Activated naive CD4-positive, alpha-beta T cell treated with anti-CD3 and anti-CD28 coated beads for 36 hours (primary cell): ENCODE measurements at places on chromosomes 3 and 15. TPM values are rescaled to one million over a fixed set of nuclear protein-coding genes. Genes with fewer than 3 reads are reported as not detected.

DNA sequence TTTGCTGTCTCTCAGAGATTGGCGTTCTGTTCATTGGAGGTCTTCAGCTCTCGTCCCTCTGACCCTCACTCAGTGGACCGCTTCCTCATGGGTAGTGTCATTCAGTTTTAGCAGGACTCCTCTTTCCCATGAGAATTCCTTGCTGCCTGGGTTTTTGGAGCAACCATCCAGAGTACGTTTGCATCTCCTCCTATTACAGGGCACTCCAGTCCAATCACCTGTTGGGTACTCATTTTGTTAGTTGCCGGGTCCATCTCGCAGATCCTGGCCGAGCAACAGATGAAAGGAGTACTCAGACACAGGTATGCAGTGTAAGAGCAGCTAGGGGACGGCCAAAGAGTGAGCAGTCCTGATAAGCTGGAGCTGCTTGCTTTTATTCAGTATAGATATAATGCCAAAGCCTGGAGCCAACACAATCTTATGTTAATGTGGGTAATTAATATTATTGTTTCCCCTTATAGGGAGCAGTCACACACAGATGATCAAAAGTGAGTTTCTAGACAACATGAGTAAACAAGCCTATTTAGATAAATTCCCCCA, 49.6 kb downstream of the ISG20 start:
- no peak for DNase-seq

- peak; percentile 69 for DNase-seq
These were observed 14.8 kb downstream of the MYL3 start for GRCh38 chr3:46848271-46849044.

DNA sequence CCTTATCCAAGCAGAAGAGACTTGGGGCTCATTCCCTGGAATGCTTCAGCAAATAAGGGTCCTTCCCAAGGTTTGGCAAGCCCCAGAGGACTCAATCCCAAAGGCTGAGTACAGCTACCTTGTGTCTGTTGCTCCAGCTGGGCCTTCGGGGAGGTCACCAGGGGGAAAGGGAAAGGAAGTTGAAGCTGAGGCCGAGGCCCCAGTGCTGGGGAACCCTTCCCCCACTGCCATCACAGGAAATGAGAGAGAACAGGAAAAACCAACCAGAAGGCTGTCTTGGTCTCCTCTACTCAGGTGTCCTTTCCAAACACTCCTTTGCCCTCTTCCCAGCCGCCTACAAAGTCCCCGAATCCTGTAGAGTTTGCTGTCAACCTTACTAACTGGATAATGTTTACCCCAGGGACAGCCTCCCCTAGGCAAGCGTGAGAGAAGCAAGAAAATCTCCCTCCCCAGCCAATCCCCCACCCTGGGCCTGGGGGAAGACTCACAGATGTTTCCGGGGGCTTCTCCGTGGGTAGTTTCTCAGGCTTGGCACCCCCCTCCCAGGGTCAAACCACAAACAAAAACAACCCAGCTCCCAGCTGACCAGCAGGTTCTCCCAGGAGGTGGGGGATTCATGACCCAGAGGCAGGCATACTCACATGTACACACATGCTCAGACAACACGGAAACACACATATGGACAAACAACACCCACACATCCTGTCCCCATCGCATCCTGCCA, 5.5 kb downstream of the CSRNP1 start:
- DNase-seq, result peak; percentile 78

The FBLN2 gene
- total RNA-seq, result not detected

The IQCF5 gene
- total RNA-seq, result not detected

GRCh38 chr3:182914341-182914740, 66.0 kb downstream of the DCUN1D1 start:
- no peak for DNase-seq

The PTH1R gene
- not detected for total RNA-seq

DNA sequence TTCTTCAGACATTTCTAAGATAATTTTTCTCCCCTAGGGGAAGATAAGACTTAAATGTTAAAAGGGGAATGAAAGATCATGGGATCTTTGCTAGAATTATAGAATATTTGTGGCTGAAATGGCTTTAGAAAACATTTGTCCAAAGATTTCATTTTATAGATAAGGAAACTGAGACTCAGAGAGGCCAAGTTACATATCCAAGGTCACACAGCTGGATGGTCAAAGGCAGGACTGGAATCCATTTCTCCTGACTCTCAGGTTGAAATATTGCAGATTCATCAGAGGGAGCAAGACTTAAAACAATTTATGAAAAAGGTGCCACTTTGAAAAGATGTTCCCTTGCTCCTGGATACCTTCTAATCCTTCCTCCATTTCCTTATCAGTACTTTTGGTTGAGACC, 19.5 kb upstream of the LEKR1 start:
- no peak for DNase-seq

The SUMF1 gene
- 5.0 TPM for total RNA-seq

- no peak for DNase-seq
These were observed 554 bp downstream of the CHST13 start for GRCh38 chr3:126524429-126524988.

GRCh38 chr15:85764649-85765277, 30.0 kb downstream of the KLHL25 start:
- DNase-seq, result no peak

- DNase-seq, result peak; percentile 11
These were observed 58.3 kb upstream of the ALDH1A3 start for GRCh38 chr15:100821327-100821726.

The C15orf62 gene
- 0.10 TPM for total RNA-seq

GRCh38 chr15:42121021-42121420, 26.7 kb upstream of the PLA2G4D start:
- DNase-seq, result no peak

GRCh38 chr3:48248095-48248850, 7.4 kb downstream of the ZNF589 start:
- no peak for DNase-seq

The ZNF501 gene
- 2.7 TPM for total RNA-seq

The EXD1 gene
- not detected for total RNA-seq

The HES1 gene
- 2.5 TPM for total RNA-seq

- DNase-seq, result peak; percentile 64
These were observed 13.6 kb downstream of the MRPS25 start for GRCh38 chr3:15051531-15051930.

- no peak for DNase-seq
These were observed 117.1 kb upstream of the TJP1 start for GRCh38 chr15:29939404-29939803.

The SKOR1 gene
- 0.15 TPM for total RNA-seq

The SLC49A4 gene
- total RNA-seq, result 1.4 TPM

The SEC61A1 gene
- total RNA-seq, result 119 TPM

The TMEM212 gene
- not detected for total RNA-seq

- DNase-seq, result no peak
These were observed 5.5 kb upstream of the NTRK3 start for GRCh38 chr15:88262064-88262463.

DNA sequence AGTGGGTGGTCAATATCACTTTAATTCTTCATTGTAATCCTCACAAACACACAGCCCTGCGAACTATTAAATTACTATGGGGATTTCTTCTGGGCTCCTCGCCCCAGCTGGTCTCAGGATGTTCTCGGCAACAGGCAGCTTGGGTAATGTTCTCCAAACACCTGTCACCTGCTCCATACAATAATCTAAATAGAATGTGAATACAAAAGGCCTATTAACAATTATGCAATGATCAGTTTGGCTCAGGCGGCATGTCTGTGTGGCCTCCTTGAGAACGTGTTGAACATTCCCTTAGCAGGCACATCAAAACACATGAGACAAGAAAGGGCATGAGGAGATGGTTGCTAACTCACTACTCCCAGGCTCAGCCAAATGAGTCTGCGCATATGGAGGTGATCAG, 158.6 kb upstream of the KBTBD8 start:
- DNase-seq, result no peak

- DNase-seq, result peak; percentile 36
These were observed 99.0 kb downstream of the TMCC1 start for GRCh38 chr3:129794311-129795185.

The MCF2L2 gene
- 1.0 TPM for total RNA-seq

- no peak for DNase-seq
These were observed 16.6 kb downstream of the MASP1 start for GRCh38 chr3:187274977-187275338.

The DAZL gene
- total RNA-seq, result not detected

- DNase-seq, result peak; percentile 37
These were observed 41.2 kb downstream of the PTPN23 start for GRCh38 chr3:47421741-47422649.

The FMN1 gene
- total RNA-seq, result 0.02 TPM

The C3orf49 gene
- not detected for total RNA-seq

DNA sequence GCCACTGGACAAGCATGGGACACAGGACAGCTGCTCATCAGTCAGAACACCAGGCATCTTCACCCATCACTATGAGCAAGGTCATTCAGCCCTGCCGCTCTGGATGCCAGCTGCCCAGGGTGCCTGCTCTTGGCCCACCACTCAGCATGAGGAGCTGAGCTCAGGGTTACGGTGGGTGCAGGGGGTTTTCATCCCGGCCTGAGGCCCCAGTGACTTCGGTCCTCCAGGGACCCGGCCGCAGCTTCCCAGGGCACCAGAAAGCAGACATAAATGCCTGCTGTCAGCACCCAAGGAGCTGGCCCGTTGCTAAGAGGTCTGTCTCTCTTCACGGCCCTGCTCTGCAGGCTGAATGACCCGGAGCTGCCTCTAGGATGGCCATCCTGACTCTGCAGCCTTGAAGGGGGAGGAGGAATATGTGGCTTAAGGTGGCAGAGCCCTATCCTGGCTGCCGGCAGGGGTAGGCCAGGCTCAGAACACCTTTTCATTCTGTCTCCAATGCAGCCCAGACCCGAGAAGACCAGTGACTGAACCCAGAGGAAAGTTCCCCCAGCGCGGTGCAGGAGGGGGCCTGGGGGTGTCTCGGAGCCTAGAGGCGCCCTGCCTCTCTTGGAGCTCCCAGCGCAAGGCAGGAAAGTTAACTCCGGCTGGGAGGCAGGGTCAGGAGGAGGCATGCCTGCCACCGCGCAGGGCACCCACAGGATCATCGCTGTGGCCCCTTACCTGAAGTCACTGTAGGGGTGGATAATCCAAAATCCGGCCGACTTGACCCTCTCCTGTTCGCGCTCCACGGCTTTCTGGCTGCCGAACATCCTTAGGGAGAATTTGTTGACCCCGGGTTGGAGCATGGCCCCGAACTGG, 1.8 kb downstream of the HCN4 start:
- no peak for DNase-seq

DNA sequence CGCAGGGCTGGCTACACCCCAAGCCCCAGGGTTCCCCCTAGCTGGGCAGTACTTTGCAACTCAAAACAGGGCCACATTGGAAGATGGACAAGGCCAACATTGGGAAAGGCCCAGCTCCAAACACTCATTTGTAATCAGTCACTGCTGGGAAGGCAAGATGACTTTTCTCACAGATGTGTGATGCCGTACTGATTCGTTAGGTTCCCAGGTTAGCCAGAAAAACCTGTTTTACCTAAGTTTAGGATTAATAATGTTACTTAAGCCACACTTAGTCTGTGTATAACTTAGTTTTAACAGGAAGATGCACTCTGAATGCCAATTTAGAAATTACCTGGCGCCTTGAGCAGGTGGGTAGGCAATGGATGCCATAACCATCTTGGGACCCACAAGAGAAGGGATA, 71.0 kb downstream of the ITGB5 start:
- DNase-seq, result no peak

DNA sequence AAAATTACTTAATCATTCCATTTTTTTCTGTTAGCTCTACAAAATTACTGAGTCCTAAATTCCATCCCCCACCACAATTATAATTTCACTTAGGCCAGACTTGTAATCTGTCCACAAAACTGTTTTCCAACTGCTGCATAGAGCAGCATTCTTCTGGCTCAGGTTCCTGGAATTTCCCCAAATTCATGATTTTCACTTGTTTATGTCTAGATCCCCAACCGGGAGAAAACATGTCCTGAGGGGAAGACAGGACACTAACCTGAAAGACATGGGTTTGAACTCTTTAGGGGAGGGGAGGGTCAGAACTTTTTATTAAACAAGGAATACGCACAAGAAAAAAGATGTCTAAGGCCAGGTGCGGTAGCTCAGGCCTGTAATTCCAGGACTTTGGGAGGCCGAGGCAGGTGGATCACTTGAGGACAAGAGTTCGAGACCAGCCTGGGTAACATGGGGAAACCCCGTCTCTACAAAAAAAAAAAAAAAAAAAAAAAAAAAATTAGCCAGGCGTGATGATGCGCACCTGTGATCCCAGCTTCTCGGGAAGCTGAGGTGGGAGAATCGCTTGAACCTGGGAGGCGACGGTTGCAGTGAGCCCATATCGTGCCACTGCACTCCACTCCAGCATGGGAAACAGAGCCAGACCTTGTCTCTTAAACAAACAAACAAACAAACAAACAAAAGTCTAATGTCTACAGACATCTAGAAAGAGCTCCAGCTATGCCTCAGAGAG, 1.5 kb downstream of the ETFA start:
- DNase-seq, result no peak

The ZNF197 gene
- 8.4 TPM for total RNA-seq

DNA sequence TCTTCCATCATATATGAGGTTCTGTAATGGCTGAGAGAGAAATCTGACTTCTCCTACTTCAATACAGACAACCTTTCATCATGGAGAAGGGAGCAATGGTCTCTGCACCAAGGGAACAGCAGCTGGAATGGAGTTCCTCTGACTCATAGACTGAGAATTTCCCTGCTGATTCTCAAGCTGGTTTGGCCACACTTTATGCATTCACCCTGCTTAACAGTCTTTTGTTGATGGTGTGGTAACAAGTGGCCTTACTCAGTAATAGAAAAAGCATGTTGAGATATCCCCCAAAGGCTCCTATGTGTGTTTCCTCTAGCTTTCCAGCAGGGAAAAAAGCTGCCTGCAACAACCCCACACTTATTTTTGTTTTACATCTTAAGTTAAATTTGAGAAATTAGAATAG, 138.1 kb downstream of the GREM1 start:
- no peak for DNase-seq

The IL20RB gene
- 0.48 TPM for total RNA-seq

The TRIP4 gene
- 14.5 TPM for total RNA-seq

GRCh38 chr3:149020196-149020838, 29.0 kb downstream of the GYG1 start:
- DNase-seq, result no peak

The ECE2 gene
- not detected for total RNA-seq

DNA sequence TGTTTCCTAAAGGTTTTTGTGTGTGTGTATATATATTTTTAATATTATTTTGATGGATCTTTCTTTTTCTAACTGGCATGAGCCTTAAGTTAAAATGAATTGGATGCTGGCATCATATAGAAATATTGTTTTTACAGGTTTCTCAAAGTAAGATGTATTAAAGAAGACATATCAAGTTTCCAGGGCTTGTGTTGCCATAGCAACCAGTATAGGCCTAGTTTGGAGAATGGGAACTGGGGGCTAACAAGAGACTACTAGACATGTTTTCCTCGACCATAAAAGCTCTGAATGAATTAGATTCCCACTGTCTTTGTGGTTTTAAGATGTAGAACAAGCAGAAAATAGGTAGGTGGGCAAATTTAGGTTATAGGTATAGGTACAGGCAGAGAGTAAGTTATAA, 771.4 kb downstream of the TUSC7 start:
- no peak for DNase-seq
